ENCODE measurements at places on chromosomes 11 and 22.

DNA sequence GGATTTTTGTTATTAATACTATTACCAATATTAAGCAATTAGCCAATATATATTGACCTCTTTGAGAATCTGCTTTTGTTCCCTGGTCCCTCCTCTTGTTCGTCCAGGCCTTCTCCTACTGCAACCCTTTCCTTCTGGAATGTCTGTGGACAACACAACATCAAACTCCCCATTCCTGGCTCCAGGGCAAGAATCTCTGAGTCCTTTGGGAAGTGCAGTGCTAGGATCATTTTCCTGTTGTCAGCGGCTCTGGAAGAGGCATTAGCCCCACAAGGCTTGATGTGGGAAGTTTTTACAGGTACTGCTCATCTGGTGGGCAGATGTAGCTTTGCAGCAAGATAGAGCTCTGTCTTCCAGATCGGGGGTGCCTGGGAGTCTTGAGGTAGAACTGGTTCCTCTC lies 74.3 kb downstream of the RPUSD4 start:
- no peak for DNase-seq

- DNase-seq, result peak; percentile 65
Observed at GRCh38 chr11:8056810-8057463, 24.1 kb upstream of the TUB start.

DNA sequence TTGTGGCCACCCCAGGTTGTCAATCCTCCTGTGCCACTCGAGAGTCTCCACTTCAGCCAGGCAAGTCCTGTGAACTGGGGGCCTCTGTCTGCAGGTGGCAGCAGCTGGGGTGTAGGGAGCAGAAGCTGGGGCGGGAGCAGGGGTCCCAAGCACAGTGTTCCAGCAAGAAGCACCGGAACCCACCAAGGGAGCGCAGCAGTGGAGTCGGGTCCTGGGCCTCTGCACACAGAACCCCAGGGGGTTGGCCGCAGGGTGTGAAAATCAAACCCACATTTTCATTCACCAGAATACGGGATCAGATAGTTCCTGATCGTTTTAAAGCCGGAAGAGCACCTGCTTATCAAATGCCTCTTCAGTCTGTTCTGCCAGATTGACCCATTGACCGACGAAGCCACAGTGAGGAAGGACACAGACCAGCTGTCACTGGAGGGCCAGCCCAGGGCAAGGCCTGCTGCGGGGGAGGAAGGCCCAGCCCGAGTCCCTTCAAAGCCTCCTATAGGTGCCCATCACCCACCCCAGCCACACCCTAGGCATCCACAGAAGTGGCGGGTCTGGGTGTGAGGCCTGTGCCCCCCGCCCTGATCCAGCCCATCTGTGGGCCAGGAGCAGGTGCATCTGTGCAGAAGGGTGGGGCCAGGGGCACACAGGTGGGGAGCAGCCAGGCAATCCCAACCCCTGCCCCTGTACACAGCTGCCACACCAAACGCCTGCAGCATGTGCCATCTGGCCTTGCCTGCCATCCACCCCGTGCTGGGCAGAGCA lies 34.1 kb downstream of the RSPH14 start:
- DNase-seq, result no peak

DNA sequence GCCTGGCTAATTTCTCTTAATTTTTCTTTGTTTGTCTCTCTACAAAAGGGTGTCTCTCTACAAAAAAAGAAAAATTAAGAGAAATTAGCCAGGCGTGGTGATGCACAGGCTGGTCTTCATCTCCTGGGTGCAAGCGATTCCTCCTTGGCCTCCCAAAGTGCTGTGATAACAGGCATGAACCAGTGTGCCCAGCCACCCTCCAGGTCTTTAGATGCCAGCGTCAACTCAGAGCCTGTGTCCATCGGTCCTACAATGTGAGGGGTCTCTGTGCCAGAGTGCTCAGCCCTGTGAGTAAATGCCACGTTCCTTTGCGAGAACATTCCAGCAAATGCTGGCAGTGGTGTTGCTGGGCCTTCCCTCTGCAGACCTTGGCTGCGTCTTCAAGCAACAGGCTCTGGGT lies 62.7 kb downstream of the IGF2 start:
- DNase-seq, result no peak

DNA sequence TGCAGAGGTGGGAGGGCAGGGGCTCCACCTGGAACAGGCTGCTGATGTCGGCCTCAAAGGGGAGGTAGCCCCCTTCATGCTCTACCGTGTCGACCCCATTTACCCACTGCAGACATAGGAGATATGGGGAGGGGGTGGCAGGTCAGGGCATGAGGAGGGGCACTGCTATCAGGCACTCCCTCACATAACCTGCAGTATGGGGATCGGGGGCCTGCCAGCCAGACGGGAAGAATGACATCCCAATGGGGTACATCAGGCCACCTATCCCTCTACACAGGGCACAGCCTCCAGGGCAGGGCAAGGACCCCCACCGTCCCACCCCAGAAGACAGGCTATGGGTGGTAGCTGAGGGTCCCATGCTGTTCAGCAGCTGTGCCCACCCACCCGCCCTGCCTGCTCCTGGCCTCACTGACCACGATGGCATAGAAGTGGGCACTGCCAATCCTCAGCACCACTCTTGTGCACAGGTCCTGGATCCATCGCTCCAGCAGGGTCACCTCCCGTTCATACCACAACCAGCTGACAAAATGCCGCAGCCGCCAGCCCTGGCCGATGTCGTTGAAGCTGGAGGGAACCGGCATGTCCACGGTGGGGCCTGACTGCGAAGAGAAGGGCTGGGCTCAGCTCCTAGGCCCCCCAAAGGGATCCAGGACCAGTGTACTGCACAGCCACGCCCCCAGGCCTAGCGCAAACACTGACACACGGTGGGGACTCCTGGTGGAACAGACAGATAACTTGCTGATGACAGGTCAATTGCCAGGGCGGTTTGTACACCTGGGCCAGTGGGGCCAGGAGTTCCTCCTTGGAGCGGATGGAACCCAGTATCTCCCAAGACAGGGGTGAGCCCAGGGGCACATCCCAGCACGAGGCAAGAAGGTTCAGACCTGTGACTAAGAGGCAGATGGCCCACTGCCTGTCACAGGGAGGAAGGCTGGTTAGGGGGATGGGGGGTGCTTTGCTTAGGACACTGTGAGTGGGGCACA lies 24.1 kb downstream of the RGL4 start:
- DNase-seq, result no peak

- DNase-seq, result no peak
Observed at GRCh38 chr11:17256512-17256911, 20.0 kb upstream of the NUCB2 start.

DNA sequence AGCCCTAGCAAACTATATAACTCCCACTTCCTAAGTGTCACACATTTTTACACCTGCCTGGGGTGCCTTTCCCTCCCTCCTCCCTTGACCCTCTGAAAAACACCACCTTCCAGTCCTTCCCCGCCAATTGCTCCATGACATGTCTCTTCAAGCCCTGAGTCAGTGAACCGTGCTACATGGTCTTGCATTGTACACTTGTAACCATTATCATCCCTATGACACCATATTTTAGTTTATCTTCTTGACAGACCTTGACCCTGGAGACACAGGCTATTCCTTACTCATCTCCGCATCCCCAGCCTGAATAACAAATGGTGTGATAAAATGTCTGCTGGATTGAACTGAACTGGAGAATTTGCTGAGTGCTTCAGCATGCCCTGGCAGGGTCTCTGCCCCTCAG lies 36.9 kb downstream of the TNKS1BP1 start:
- no peak for DNase-seq

- no peak for DNase-seq
Observed at GRCh38 chr11:47551086-47551485, 1.8 kb downstream of the CELF1 start.

DNA sequence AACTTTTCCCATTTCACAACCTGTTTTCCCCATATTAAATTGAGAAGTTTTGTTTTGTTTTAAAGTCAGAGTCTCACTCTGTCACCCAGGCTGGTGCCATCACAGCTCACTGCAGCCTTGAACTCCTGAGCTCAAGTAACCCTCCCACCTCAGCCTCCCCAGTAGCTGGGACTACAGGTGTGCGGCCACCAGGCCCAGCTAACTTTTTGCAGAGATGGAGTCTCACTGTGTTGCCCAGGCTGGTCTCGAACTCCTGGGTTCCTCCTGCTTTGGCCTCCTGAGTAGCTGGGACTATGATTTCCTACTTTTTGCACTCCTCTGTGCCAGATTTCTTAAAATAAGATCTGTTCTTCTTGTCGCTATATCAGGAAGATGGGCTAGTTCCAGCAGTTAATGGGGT lies 44.9 kb downstream of the GNB1L start:
- no peak for DNase-seq

- no peak for DNase-seq
Observed at GRCh38 chr11:119065369-119065768, 2.2 kb upstream of the VPS11 start.

- DNase-seq, result no peak
Observed at GRCh38 chr11:122836916-122837315, 1.4 kb upstream of the CRTAM start.

GRCh38 chr11:105612771-105613170 lies 2.9 kb downstream of the GRIA4 start:
- no peak for DNase-seq

- DNase-seq, result no peak
Observed at GRCh38 chr11:73637012-73637411, 9.4 kb upstream of the PLEKHB1 start.

GRCh38 chr11:59610289-59610688 lies 5.3 kb downstream of the OSBP start:
- no peak for DNase-seq

- no peak for DNase-seq
Observed at GRCh38 chr11:104624021-104624420, 274.2 kb downstream of the CASP12 start.

GRCh38 chr11:27309046-27309445 lies 54.0 kb downstream of the CCDC34 start:
- no peak for DNase-seq

DNA sequence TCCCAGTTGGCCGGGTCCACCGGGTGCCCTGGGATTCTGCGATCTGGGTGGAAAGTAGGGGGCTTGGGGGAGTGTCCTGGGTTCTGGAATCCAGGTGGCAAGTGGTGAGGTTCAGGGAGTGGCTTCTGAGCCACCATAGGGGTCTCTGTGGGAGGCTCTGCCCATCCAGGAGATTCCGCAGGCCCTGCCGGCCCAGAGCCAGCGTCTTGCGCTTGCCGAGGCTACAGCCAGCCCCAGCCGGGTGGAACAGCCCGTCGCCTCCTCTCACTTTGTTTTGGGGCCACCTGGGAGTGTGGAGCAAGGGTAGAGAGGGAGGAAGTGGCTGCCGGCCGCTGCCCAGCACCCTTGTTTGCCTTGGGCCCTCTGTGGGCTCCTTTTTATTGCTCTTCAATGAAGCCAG lies 60.6 kb upstream of the PPP6R3 start:
- DNase-seq, result peak; percentile 64

- DNase-seq, result no peak
Observed at GRCh38 chr22:35899736-35900135, 128.9 kb downstream of the RBFOX2 start.

- no peak for DNase-seq
Observed at GRCh38 chr11:44286268-44286880, 23.6 kb downstream of the ALX4 start.

DNA sequence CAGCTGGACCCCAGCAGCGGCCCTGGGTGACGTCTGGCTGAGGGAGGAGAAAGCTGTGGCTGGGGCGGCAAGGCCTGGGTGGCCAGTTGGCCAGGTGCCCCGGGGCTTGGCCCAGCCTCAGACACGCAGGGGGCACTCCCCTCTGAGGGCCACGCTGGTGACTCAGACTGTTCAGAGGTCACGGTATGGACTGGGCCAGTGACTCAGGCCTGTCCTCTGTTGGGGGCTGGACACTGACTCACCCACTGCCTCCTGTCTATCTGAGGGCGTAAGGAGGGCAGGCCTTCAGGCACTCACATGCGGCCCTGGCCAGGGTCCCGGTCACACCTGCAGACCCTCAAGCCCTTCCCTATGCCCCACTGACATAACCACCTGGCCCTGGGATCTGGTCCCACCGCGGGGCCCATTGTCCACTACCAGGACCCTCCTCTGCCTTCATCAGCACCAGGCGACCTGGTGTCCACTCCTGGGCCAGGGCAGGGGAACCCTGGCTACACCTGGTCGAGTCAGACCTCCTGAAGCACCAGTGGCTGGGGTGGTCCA lies 3.7 kb upstream of the MUC5AC start:
- DNase-seq, result peak; percentile 38

DNA sequence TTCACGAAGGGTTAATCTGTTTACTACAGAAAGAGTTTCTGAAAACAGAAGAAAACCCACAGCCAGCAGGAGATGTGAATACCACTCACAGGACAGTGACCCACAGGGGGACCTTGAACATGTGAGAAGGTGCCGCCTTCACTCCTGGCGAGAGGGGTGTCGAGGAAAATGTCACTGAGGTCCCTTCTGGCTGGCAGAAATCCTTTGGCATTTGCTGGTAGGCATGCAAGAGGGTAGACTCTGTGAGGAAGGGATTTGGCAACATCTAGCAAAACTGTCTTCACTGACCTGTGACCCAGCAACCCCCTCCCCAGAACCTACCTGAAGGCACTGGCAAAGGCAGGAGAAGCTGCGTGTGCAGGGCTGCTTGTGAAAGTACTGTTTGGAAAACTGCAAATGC lies 8.6 kb downstream of the KCNQ1 start:
- DNase-seq, result no peak

DNA sequence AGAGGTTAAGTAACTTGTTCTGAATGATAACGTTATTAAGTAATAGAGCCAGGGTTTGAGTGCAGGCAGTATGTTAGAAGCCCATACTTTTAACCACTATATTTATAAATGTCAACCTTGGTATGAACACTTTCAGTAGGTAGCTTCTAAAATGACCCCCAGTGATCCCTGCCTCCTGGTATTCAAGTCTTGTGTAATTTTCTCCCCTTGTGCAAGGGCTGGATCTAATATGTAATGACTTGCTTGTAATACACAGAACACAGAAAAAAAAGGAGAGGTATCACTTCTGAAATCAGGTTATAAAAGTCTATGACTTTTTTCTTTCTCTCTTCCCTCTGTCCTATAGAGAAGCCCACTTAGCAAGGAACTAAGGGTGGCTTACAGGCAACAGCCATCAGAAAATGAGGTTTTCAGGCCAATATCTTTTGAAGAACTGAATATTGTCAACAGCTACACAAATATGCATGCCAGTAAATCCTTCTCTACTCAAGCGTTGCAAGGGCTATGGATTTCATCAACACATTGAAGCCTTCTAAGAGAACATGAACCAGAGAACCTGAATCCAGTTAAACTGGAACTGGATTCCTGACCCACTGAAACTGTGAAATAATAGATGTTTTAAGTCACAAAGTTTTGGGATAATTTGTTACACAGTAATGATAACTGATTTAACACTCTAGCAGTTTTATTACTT lies 712.3 kb downstream of the METTL15 start:
- DNase-seq, result no peak

GRCh38 chr11:102414559-102414958 lies 38.0 kb downstream of the TMEM123 start:
- no peak for DNase-seq

- no peak for DNase-seq
Observed at GRCh38 chr22:43955883-43956782, 891 bp downstream of the SAMM50 start.

DNA sequence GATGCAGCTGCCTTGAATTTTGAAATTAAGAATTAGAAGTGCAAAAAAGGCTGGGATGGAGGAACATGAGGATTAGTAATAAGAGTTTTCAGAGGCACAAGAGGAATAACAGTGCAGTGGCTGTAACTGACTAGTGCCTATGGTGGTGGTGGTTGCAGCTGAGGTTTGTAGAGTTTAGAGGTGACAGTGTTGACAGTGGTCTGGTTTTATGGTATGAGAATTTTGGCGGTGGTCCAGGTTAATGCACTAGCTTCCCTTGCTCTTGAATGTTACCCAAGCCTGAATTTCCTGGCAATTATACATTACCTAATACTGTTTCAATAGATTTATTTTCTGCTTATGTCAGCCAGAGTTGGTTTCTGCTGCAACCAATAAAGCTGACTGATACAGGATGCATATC lies 112.8 kb upstream of the C11orf87 start:
- no peak for DNase-seq

- DNase-seq, result no peak
Observed at GRCh38 chr22:49208768-49209252, 618.9 kb downstream of the BRD1 start.

Data from left ventricle myocardium superior (tissue), 1 donor.